Parietal lobe (tissue), 2 donors: ENCODE measurements at places on chromosomes 5 and 9. TPM values are rescaled to one million over a fixed set of nuclear protein-coding genes. Genes with fewer than 3 reads are reported as not detected.

IL13 gene
- total RNA-seq = not detected

ENTREP1 gene
- 4.1 TPM for total RNA-seq

PPP2R2B gene
- 135 TPM for total RNA-seq

SOX30 gene
- total RNA-seq = not detected

PDE8B gene
- 5.6 TPM for total RNA-seq

APBA1 gene
- total RNA-seq = 51.3 TPM

RPP25L gene
- total RNA-seq = 4.4 TPM

ZCCHC9 gene
- 11.3 TPM for total RNA-seq

N4BP3 gene
- total RNA-seq = 9.7 TPM

PCDHB8 gene
- 15.0 TPM for total RNA-seq

C9orf153 gene
- total RNA-seq = 1.3 TPM

GPR151 gene
- under 0.01 TPM for total RNA-seq

FAM153A gene
- total RNA-seq = 4.7 TPM

IZUMO3 gene
- not detected for total RNA-seq

HMMR gene
- 3.8 TPM for total RNA-seq

BRD9 gene
- total RNA-seq = 66.7 TPM

GFI1B gene
- not detected for total RNA-seq
